ENCODE measurements at places on chromosomes 1 and 21. TPM values are rescaled to one million over a fixed set of nuclear protein-coding genes. Genes with fewer than 3 reads are reported as not detected.

DNA sequence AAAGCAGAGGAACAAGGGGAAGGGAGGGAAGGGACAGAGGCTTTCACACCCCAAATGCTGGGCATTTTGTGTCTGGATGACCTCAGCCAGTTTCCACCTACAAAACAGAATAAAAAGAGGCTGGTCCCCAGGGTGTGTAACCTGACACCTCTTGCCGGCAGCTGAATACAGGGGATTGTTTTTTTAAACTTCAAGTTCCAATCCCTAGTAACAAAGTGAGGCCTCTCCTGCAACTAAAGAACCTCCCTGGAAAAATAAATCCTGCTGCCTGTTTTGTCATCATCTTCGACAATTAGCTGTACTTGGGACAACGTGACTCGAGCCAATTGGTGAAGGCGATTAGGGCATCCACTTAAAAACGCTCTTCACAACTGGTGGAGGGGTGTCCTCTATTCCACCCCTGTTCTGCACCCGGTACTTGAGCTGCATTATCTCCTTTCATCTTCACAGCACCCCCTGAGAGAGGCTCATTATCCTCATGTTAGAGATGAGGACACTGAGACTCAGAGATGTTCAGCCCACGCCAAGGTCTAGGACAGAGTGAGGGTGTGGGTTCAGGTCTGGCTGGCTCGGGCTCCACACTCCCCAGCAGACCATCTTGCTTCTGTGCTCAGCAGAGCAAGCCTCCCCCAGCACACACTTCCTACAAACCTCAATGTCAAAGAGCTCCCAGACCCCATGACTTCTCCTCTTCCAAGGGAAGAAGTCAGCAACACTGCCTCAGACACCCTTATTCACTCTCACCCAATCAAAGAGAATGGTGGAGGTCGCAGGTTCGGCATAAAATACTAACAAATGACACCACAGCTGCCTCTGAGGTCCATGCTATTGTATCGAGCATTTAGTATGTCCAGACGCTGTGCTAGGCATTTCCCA, 15.2 kb downstream of the ITPKB start:
- DNase-seq, result no peak

Gene CITED4
- 1.2 TPM for total RNA-seq

DNA sequence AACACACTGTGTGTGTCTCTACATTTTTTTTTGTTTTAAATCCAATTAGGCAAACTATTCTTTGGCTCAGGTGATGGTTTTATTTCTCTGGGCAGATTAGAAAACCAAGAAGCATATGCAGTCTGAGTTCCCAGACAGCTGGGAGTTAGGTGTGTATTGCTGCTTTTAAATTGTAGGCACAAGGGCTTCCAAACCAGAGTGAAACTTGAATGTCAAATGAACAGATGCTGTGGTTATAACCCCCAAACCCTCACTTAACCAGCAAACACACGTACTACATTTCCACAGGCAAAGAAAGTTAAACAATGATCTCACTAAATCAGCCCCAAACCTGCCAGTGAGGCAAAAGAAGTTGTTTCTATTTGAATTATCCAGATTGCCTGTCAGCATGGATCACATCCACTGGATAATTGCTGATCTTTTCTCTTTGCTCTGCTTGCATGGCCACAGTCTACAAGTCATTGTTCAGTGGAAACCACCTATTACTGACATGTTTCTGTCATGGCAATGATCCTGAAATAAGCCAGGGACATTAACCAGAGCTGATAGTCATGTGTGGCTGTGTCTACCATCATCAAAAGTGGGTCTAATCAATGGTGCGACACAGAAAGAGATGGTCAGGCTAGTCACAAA, 576.5 kb upstream of the PLXNA2 start:
- peak; percentile 17 for DNase-seq

GRCh38 chr1:20319456-20320220, 29.0 kb downstream of the VWA5B1 start:
- peak; percentile 59 for DNase-seq

Gene LRRC47
- 24.5 TPM for total RNA-seq

DNA sequence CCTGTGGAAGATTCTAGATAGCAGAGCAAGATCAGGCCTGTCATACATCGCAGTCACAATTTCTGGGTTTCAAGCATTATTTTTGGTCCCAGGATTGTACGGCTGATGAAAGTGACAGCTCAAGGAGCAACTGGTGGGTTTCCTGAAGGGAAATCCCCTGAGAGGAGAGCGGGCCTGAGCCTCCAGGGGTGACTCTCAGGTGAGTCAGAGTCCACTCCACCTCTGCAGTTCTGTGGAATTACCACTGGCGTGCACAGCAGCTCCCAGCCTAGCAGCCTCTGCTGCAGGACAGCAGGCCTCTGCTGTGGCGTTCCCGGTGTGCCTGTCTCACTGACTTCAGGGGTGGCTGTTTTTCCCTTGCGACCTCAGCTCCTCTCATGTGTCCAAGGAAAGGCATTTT, 24.4 kb downstream of the SLC66A1 start:
- peak; percentile 89 for DNase-seq

Gene EFCAB7
- total RNA-seq, result 13.6 TPM

Measured in osteoblast (primary cell).